NCI-H1436 (cell line): ENCODE measurements at places on chromosomes 13 and 19.
A peak's percentile ranks its signal among the peaks of the same experiment; 100 is the strongest.

DNA sequence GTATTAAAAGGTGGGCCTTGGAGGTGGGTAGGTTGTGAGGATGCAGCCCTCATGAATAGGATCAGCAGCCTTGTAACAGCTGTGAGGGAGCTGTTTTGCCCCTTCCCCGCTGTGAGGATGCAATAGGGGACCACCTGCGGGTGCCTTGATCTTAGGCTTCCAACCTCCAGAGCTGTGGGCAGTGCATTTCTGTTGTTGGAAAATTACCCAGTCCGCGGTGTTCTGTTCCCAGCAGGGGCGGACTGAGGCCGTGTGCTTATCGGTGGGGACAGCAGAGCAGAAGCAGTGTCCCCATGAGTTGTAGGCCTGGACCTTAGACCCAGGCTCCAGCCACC, 54.8 kb upstream of the TEX29 start:
- DNase-seq, result no peak

GRCh38 chr13:105363261-105364190, 1171.9 kb downstream of the EFNB2 start:
- peak; percentile 61 for DNase-seq

DNA sequence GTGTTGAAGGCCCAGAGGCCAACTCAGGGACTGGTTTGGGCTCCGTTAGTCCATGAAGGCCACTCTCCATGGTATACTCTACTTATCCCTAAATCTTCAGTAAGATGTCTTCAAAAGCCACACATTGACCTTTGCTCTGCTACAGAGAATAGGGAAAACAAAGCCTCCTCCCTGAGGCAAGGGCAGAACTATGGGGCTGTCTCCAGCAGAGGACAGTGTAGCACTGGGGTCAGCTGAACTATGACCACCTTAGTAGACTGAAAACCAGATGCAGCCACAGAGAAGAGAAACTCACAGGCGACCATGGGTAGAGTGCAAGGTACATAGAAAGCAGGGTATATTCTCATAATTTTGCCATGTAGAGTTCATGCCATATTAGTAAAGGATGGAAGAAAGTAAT, 587.4 kb downstream of the LMO7 start:
- no peak for DNase-seq

GRCh38 chr19:45769821-45770191, 754 bp upstream of the SIX5 start:
- DNase-seq, result no peak

GRCh38 chr13:20390526-20391175, 135.0 kb downstream of the CRYL1 start:
- no peak for DNase-seq

DNA sequence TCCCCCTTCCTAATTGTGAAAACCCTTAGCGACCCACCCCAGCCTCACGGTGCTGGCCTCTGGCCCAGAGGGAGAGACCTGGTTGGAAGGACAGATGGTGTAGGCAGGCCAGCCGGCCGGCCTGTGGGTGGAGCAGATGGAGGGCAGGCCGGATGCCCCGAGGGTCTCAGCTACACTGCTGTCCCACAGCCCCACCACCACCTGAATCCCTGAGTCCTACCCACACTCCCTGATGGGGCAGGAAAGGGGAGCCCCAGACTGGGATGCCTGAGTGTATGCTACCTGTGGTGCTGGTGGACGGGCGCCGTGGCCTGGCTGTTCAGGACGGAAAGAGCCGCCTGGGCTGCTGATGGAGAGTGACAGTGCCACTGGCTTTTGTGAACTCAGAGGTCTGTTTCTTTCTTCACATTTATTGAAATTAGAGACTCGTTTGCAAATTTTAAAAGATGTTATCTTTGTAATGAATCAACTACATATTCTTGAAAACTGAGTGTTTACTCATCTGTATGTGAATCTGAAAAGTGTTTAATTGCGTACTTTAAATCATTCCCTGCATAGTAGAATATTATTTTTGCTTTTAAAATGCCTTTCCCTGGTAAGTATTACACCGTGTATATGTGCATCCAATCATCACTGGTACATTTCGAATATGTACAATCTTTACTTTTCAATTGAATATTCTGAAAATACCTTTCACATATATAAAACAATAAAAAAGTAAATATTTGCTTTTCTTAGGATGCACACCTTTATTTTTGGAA, 35.7 kb downstream of the TFDP1 start:
- DNase-seq, result no peak

GRCh38 chr13:87403748-87404432, 267.3 kb upstream of the SLITRK5 start:
- no peak for DNase-seq

DNA sequence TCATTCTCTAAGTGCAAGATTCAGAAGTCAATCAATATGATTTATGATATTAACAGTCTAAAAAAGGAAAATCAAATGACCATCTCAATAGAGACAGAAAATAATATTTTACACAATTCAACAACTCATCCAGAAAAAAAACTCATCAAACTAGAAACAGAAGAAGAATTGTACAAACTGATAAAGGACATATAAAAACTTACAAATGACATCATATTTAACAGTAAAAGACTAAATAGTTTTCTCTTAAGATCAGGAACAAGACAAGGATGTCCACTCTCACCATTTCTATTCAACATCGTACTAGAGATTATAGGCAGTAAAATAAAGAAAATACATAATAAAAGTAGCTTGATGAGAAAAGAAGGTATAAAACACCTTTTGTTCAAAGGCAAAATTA, 527.3 kb downstream of the DACH1 start:
- no peak for DNase-seq

- no peak for DNase-seq
Observed at GRCh38 chr13:112724788-112725345, 35.0 kb downstream of the ATP11A start.

DNA sequence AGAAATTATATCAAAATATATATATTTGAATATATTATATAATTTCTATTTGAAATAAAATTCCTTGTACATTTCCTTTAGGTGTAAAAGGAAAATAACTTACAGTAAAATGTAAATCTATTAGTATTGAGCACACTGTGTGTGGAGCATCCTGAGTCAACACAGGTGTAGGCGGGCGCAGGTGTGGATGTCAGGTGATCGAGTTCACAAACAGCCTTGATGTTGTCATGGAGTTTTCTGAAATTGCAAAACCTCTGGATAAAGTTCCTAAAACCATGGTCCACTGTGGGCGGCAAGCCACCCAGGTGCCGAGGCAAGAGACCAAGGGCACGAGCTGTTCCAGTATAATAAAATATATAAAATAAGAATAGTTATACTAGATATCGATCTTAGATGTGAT, 27.7 kb upstream of the MCF2L start:
- no peak for DNase-seq

DNA sequence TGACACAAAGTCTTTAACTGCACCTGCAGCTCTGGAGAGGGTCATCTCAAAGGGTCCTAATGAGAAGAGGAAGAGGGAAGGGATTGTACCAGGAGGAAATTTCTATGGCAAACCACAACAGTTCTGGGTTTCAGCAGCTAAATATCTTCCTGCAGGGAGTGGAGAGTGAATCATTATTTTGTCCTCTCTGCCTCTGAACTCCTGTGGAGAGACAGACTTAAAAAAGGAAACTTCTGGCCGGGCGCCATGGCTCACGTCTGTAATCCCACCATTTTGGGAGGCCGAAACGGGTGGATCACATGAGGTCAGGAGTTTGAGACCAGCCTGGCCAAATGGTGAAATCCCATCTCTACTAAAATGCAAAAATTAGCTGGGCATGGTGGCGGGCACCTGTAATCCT, 16.9 kb upstream of the C1QTNF9 start:
- no peak for DNase-seq

GRCh38 chr13:110264685-110265275, 42.2 kb downstream of the COL4A1 start:
- DNase-seq, result no peak

- no peak for DNase-seq
Observed at GRCh38 chr13:43414111-43414510, 372.7 kb downstream of the ENOX1 start.

DNA sequence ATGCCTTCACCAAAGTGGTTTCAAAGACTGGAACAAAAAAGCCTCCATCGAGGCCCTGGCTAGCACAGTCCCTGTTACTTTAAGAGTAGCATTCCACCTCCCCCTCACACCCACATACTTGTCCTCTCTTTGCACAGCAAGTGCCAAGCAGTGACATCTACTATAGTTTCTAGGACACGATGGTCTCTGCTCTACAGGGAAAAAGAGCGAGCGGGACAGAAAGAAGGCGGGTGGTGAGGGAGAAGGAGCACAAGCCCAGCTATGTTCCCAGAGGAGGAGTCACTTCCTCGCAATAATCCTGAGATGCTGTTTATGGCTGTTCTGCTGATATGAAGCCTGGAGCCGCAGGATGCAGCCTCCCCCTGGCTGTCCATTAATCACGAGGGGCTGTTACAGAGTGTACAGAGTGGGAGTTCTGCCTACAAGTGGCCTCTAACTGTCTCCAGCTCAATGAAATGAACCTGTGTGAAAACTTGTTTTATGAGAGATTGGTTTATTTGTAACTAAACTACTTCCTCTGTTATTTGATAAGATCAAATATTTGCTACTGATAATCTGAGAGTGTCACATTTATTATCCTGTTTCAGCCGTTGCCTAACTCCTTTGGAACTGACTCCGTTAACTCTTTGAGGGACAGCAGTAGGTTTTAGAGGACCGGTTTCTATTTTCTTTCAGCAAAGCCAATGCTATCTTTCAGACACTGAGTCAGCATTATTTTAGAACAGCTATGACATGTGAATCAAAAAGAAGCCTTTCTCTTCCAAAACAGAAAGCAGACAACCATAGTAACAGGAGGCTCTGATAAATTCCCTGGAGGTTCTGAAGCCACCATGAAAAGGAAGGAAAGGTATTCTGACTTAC, 208.0 kb downstream of the SPRY2 start:
- no peak for DNase-seq
